ENCODE measurements at places on chromosomes 5 and 9.

GRCh38 chr5:80964919-80965318 is 4.8 kb downstream of the RASGRF2 start:
- DNase-seq: no peak

DNA sequence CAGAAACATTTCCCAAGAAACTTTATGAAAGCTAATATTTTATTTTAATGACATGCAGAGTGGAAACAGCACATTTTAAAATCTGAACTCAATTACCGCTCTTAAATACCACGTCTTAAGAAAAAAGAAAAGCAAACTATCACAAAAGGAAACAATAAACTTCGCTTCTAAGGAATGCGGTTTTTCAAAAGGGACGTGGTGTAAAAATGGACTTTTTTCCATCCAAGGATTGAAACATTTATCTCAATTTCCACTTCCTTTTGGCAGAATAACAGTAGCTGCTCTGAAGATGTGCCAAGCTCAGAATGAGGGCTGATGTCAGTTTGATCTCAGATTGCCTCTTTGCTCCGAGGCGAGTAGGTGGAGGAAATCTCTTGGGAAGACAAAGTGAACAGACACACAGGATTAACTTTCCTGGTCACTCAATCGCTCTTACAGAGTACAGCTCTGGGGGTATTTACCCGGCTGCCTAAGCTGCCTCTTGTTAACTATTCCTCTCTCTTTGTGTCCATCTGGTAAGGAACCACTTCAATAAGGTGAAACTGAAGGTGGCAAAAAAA is 158.5 kb downstream of the TRPM6 start:
- no peak for DNase-seq

- DNase-seq: no peak
Observed at GRCh38 chr5:112174959-112175594, 244.0 kb downstream of the EPB41L4A start.

- DNase-seq: no peak
Observed at GRCh38 chr9:26296910-26297572, 595.6 kb downstream of the CAAP1 start.

DNA sequence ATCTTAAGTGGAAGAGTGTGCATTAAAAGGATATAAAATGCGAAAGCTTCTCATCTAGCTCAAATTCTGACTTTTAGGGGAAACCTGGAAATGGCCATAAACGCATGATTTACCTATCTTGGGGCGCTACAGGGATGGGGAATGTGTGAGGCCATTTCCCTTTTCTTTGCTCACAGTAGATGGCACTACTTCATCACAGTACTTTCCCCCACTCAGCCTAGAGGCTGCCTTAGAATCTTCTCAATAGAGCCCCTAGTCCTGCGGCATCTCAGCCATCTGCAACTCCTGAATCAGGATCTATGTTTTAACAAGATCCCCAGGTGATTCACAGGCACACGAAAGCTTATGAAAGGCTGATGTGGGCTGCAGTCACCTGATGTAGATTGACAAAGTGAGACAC is 110.8 kb downstream of the LHFPL2 start:
- no peak for DNase-seq

- no peak for DNase-seq
Observed at GRCh38 chr5:38608874-38609273, 52.4 kb upstream of the LIFR start.

GRCh38 chr5:121378046-121378445 is 473.6 kb upstream of the FTMT start:
- no peak for DNase-seq
